ENCODE measurements at places on chromosomes 16 and 17. TPM values are rescaled to one million over a fixed set of nuclear protein-coding genes. Genes with fewer than 3 reads are reported as not detected.

SLC5A11 gene
- not detected for total RNA-seq

DOC2B gene
- total RNA-seq: 34.4 TPM

CPNE2 gene
- total RNA-seq: 21.4 TPM

CSH1 gene
- total RNA-seq: not detected

LRRC37A gene
- total RNA-seq: 5.1 TPM

KRT35 gene
- not detected for total RNA-seq

MYH13 gene
- total RNA-seq: 5.9 TPM

ARHGAP44 gene
- 12.5 TPM for total RNA-seq

CCDC200 gene
- not detected for total RNA-seq

DHRS7B gene
- 20.0 TPM for total RNA-seq

NPIPA8 gene
- 76.3 TPM for total RNA-seq

ACAP1 gene
- 6.2 TPM for total RNA-seq

PIK3R6 gene
- 2.5 TPM for total RNA-seq

FNDC8 gene
- not detected for total RNA-seq

PYCARD gene
- 8.5 TPM for total RNA-seq

CCL3 gene
- total RNA-seq: 1.3 TPM

C17orf100 gene
- 3.5 TPM for total RNA-seq

TSC2 gene
- 103 TPM for total RNA-seq

FBXL16 gene
- total RNA-seq: 5.8 TPM

STH gene
- not detected for total RNA-seq

DHRS13 gene
- 23.8 TPM for total RNA-seq

CDK5R1 gene
- 39.2 TPM for total RNA-seq

KIF18B gene
- 3.0 TPM for total RNA-seq

RAB11FIP3 gene
- 37.7 TPM for total RNA-seq

PABPN1L gene
- total RNA-seq: 0.38 TPM

TPSAB1 gene
- 3.4 TPM for total RNA-seq

C17orf67 gene
- 1.8 TPM for total RNA-seq

VTN gene
- total RNA-seq: 7.7 TPM

CA7 gene
- not detected for total RNA-seq

CRHR1 gene
- 20.6 TPM for total RNA-seq

PROCA1 gene
- 5.4 TPM for total RNA-seq

WNK4 gene
- total RNA-seq: 0.33 TPM

KCNJ16 gene
- 0.66 TPM for total RNA-seq

Measured in camera-type eye (tissue), 1 donor.